ENCODE measurements at places on chromosomes 2 and 18. TPM values are rescaled to one million over a fixed set of nuclear protein-coding genes. Genes with fewer than 3 reads are reported as not detected.

DNA sequence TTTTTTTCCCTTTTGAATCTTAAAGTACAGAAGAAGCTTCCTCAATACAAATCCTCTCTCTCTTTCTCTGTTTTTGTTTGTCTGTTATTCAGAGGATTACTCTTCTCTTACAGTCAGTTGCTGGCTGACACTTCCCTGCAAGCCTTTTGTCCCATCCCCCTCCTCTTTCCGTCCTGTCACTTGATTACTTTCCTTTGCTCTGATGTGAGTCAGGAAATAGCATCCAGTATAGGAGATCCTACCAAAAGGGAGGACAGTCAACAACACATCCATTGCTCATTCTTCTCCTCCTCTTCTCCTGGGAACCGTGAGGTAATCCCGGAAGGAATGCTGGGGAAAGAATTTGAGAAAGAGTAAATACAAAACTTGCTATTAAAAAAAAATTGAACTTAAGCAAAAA lies 79.3 kb upstream of the SCN7A start:
- H3K4me3 ChIP-seq, result no peak overlapping the region
- H3K27me3 ChIP-seq, result no peaks in the 10 kb centered on the region

DNA sequence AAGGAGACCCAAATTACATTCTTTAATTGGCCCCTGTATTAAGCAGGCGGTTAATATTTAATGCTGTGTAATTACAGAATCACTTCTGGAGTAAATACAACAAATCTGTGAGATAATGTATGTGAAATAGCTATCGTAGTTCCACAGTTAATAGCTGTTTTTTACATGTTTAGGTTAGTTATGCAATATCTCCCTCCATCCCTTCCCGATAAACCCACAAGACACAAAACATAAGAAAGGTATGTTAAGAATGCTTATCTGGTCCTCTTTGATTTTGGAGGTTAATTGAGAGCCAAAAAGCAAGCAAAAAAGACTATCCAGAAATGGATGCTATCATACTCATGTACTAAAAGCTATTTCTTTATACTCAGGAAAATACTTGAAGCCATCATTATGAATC lies 49.1 kb downstream of the ZNF638 start:
- peak overlapping the region; percentile 34 for H3K27ac ChIP-seq
- H3K4me3 ChIP-seq, result no peak overlapping the region
- no peaks in the 10 kb centered on the region for H3K36me3 ChIP-seq
- peaks cover 5% of the 10 kb centered on the region for H3K27me3 ChIP-seq
- H3K4me1 ChIP-seq, result no peaks in the 10 kb centered on the region
- no peak for DNase-seq

GRCh38 chr2:239411117-239411516 lies 10.3 kb upstream of the HDAC4 start:
- no peaks in the 10 kb centered on the region for H3K4me1 ChIP-seq
- H3K27ac ChIP-seq, result no peak overlapping the region
- H3K27me3 ChIP-seq, result peaks cover 6% of the 10 kb centered on the region
- DNase-seq, result no peak
- peaks cover 23% of the 10 kb centered on the region for H3K36me3 ChIP-seq

- DNase-seq, result no peak
- H3K27ac ChIP-seq, result no peak overlapping the region
- no peaks in the 10 kb centered on the region for H3K4me1 ChIP-seq
- no peak overlapping the region for H3K4me3 ChIP-seq
Observed at GRCh38 chr2:215657844-215658243, 222.0 kb upstream of the FN1 start.

GRCh38 chr2:17136231-17136630 lies 382.0 kb downstream of the RAD51AP2 start:
- peaks cover 8% of the 10 kb centered on the region for H3K4me1 ChIP-seq
- peaks cover 2% of the 10 kb centered on the region for H3K27me3 ChIP-seq

DNA sequence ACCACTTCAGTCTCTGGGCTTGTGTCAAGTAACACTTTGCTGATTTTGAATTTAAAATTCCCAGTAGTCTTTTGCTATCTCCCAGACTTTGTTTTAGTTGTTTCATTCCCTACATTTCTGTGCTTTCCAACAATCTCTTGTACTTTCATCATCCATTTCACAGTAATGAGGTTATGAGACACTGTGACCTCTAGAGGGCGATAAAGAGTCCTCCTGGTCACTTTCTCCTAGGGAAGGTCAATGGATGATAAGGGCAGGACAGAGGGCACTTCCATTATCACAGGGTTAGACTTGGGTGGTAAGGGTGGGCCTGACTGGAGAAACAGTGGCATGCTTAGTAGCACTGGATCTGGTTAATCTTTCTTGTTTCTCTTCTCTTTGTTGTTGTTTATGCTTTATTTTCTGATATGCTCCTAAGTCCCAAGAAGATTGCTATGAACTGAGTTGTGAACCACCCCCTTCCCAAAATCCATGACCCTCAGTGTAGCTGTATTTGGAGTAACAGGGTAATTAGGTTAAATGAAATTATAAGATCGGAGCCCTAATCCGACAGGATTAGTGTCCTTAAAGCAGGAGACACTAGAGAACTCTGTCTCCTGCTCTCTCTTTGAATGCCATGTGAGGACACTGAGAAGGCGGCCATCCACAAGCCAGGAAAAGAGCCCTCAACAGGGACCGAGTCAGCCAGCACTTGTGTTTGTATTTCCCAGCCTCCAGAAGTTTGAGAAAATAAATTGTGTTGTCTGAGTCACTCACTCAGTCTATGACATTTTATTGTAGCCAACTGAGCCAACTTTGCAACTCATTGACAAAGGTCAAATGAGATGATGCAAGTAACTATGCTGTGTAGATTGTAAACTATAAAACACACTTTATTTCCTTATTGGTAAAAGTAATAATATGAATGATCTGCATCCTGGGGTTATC lies 779.2 kb downstream of the CNTNAP5 start:
- H3K36me3 ChIP-seq, result no peaks in the 10 kb centered on the region
- H3K4me1 ChIP-seq, result peaks cover 5% of the 10 kb centered on the region
- no peak overlapping the region for H3K4me3 ChIP-seq
- DNase-seq, result no peak
- H3K27me3 ChIP-seq, result peaks cover 3% of the 10 kb centered on the region

DNA sequence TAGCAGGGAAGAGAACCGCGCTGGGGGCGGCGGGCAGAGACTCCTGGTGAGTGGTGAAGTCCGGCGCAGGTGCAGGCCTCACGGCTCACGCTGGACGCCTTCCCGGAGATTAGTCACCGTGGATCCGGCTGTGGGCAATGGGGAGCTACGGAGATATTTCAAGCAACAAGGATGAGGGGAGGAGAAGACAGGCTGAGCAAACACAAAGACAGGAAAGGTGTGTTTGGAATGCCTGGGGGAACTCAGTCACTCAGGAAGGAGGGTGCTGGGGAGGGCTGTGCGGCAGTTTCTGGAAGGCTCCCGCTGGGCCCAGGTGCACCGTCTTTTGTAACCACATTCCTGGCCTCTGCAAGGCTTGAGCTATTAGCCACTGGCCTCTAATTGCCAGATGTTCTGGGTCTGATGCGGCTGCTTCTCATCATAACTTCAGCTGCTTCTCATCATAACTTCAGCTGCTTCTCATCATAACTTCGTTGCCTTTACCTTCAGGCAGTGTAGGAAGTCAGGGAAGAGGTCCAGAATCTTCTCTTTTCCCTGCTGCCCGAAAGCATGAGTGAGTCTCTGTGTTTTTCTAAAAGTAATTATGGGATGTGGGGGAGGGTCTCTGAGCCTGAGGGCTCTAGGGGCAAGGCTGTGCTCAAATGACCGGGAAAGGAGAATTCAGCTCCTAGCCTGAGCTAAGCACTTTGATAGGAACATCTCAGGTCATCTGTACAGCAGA lies 118.9 kb downstream of the PXDN start:
- peak overlapping the region; percentile 1 for H3K27ac ChIP-seq
- peaks cover 30% of the 10 kb centered on the region for H3K36me3 ChIP-seq
- peaks cover 12% of the 10 kb centered on the region for H3K4me1 ChIP-seq

GRCh38 chr18:54769526-54770464 lies 58.5 kb upstream of the RAB27B start:
- no peak overlapping the region for H3K4me3 ChIP-seq
- no peak overlapping the region for H3K27ac ChIP-seq
- H3K27me3 ChIP-seq, result no peaks in the 10 kb centered on the region
- no peaks in the 10 kb centered on the region for H3K4me1 ChIP-seq

- H3K27me3 ChIP-seq, result peaks cover 15% of the 10 kb centered on the region
- H3K4me3 ChIP-seq, result no peak overlapping the region
- peaks cover 47% of the 10 kb centered on the region for H3K4me1 ChIP-seq
Observed at GRCh38 chr18:48853588-48853987, 97.2 kb downstream of the SMAD7 start.

DNA sequence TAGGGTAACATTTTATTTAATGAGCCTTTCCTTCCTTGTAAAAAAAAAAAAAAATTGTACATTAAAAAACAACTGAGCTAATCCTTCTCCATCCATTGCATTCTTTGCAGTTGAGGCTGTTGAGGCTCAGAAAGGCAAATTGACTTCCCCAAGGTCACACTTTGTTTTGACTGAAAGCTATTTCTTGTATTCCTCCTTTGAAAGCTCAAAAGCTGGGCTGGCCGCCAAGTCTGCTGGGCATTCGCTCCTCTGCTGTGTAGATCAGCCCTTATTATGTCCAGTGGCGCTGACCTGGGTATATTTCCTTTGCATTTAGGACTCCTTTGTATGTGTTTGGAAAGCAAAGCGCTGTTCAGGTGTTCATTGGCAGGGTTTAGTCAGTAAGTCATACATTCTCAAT lies 44.0 kb downstream of the SGPP2 start:
- H3K27ac ChIP-seq, result no peak overlapping the region
- no peaks in the 10 kb centered on the region for H3K36me3 ChIP-seq
- H3K27me3 ChIP-seq, result no peaks in the 10 kb centered on the region
- no peaks in the 10 kb centered on the region for H3K4me1 ChIP-seq
- no peak for DNase-seq
- H3K4me3 ChIP-seq, result no peak overlapping the region

- no peak overlapping the region for H3K27ac ChIP-seq
- H3K4me1 ChIP-seq, result peaks cover 16% of the 10 kb centered on the region
- no peaks in the 10 kb centered on the region for H3K27me3 ChIP-seq
Observed at GRCh38 chr2:100070078-100070477, 72.3 kb downstream of the AFF3 start.

DNA sequence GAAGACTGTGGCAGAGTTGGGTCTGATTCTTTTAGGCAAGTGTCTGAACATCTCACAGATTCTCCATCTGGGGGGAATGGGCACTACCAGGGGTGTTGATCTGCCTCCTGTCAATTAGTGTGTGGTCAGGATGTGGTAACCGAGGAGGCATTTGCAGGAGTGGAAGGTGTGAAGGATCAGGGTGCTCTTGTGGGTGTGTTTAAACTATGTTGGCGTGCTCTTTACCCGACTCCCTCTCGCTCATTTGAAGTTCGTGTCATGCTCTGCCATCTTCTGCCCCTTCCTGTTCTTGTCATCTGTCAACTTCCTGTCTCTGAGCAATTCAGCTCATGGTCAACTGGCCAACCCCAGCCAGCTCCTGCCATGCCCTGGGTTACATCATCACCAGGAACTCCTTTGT lies 107.9 kb downstream of the RTN4 start:
- peaks cover 4% of the 10 kb centered on the region for H3K27me3 ChIP-seq
- H3K27ac ChIP-seq, result no peak overlapping the region
- no peak overlapping the region for H3K4me3 ChIP-seq
- peaks cover 5% of the 10 kb centered on the region for H3K4me1 ChIP-seq

DNA sequence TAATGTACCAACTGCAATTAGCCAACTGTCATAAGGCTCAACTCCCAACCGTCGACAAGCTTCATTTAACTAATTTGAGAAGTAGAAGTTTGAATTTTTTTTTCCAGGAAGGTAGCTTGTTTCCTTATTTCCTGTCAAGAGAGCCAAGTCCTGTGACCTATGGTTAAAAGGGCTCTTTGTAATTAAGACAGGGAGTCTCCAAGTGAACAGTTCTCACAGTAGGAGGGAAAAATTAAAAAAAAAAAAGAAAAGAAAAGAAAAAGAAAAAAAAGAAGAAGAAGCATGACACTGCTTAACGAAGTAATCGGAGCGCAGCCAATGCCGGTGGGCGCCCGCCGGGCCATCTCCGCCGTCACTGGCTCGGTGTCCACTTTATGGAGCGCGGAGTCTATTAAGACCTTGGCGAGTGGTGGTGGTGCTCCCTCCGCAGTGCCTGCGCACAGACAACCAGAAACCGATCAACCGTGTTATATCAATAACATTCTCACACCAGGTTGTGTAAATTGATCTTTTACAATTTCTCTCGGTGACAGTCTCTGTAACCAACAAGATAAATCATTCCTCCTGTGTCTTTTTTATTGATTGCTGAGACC lies 197.2 kb upstream of the POU3F3 start:
- peaks cover 13% of the 10 kb centered on the region for H3K4me1 ChIP-seq
- no peak overlapping the region for H3K4me3 ChIP-seq
- H3K27ac ChIP-seq, result no peak overlapping the region

DNA sequence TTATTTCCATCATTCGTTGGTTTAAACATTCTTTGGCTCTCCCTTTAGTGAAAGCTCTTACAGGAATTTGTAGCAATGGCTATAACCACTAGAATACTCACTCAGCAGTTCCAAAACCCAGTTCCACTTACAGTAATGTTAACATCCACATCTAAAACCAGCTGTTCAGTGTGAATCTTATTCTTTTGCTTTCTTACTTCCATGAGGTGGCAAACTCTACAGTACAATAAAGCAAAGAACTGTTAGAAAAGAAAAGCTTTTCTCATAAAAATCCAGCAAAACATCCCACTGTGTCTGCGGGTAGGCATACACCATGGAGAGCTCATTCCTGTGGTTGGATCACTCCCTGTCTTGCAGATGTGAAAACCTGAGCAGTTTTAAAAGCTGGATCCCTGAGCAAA lies 147.1 kb downstream of the ARHGAP28 start:
- no peak for DNase-seq
- peaks cover 20% of the 10 kb centered on the region for H3K4me1 ChIP-seq
- H3K27me3 ChIP-seq, result no peaks in the 10 kb centered on the region
- no peak overlapping the region for H3K4me3 ChIP-seq

- H3K36me3 ChIP-seq, result no peaks in the 10 kb centered on the region
- no peak for DNase-seq
- H3K27ac ChIP-seq, result no peak overlapping the region
- no peaks in the 10 kb centered on the region for H3K4me1 ChIP-seq
- H3K27me3 ChIP-seq, result no peaks in the 10 kb centered on the region
Observed at GRCh38 chr2:67666386-67667053, 269.4 kb downstream of the ETAA1 start.

DNA sequence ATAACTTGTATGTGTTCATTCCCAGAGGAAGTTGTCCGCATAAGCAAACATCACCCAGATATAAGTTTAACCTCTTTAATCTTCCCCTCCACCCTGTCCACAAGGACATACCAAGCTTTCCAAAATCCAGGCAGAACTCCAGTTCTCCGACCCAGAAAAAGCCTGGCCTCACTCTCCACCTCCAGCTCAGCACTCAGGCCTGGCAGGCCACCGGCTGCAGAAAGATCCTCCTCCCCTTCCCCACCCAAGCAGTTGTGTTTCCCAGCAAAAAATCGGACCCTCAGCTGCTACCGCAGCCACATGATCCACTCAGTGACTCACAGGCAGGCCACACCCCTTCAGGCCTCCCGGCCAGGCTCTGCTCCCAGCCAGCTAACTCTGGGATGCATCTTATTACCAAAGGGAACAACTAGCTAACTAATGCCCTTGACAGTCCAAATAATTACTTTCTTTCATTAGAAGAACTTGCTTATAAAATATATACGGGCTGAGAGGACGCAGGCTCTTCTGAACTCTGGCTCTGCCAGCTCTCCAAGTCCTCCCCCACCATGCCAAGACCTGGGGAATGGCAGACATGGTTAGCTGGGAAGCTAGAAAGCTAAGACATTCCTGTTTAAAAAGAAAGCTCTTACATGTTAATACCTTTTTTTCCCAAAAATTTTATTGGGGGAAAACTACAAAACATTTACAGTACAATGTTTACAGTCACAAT lies 4.5 kb downstream of the ZFP36L2 start:
- H3K27ac ChIP-seq, result peak overlapping the region; percentile 89
- H3K27me3 ChIP-seq, result peaks cover 6% of the 10 kb centered on the region
- H3K36me3 ChIP-seq, result no peaks in the 10 kb centered on the region
- peaks cover 29% of the 10 kb centered on the region for H3K4me1 ChIP-seq

The CPLX4 gene
- not detected for total RNA-seq

The TLX2 gene
- 21.2 TPM for total RNA-seq

The CHRNA1 gene
- 161 TPM for total RNA-seq

The HADHA gene
- 89.8 TPM for total RNA-seq

The EGR4 gene
- not detected for total RNA-seq

The AQP12B gene
- not detected for total RNA-seq

The MSTN gene
- total RNA-seq, result not detected
